ENCODE measurements at places on chromosomes 16 and 17.

DNA sequence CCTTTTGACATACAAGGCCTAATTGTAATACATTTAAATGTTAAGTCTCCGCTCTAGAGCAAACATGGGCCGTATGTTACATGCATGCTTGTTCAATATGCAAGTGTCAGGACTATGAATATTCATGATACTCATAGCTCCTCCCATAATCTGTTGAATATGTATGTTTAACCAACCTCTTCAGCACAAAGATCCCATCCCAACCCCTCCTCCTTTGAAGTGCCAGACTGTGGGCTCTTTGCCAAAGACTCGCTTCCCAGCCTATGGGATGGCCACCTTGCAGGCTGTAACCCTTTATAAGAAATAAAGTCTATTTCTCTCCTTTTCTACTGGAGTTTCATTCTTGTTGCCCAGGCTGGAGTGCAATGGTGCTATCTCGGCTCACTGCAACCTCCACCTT lies 156.2 kb downstream of the ABCC12 start:
- no peak for DNase-seq

- DNase-seq = no peak
These were observed 275.0 kb upstream of the DYNLRB2 start for GRCh38 chr16:80265624-80266306.

GRCh38 chr17:81002409-81003361 lies 11.0 kb downstream of the CHMP6 start:
- no peak for DNase-seq

DNA sequence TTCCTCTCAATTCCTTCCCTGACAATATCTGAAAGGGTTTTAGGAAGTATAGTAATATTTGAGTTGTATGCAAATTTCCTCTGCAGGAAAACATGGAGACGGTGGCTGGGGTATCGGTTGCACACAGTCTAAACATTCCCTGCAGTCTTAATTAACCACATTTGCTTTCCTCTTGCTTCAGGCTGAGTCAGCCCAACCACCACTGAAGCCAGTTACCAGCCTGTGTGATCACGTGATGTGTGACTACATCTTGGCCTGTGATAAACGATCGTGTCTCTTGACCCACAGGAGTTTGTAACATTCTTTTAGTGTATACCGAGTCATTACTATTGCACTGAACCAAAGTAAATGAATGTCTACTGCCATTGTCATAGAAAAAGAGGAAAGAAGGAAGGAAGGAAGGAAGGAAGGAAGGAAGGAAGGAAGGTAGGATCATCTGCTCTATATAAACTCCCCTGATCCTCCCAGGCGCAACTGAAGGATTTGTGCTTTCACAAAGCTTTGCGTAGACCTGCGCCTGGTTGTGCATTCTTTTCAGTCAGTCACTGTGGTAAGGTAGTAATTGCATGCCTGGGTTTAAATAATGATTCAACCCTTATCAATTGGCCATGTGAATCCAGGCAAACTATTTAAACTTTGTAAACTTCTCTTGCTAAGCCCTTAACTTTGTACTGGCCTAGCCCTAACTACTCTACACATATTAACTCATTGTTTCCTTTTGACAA lies 280.6 kb upstream of the SALL1 start:
- DNase-seq = no peak

- DNase-seq = no peak
These were observed 177.5 kb downstream of the RBFOX3 start for GRCh38 chr17:79433379-79433778.

DNA sequence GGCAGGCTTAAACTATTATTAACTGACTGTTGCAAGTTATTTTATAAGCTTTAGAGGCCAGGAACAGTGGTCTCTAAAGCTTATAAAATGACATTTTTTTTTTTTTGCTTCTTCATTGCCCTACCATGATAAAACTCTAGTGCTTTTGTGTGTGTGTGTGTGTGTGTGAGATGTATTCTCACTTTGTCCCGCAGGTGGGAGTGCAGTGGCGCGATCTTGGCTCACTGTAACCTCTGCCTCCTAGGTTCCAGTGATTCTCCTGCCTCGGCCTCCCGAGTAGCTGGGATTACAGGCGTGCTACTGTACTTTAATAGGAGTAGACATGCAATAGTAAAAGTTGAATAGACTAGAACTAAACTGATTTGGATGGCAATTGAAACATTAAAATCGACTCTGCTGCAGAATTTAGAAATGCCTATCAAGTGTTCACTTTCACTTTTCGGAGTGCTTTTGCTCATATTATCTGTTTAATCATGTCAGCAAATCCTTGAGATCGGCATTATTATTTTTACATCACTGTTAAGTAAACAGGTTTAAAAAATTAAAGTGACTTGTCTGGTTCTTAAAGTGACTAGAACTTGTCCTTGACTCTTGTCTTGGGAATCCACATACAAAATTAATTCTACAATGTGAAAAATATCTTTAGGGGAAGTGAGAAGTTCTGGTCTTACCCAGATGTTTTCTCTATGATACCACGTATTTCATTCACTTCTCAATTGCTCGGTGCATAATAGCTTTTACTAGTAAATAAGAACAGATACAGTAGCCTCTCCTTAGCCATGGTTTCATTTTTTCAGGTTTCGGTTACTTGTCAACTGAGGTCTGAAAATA lies 8.4 kb upstream of the PCTP start:
- DNase-seq = no peak

DNA sequence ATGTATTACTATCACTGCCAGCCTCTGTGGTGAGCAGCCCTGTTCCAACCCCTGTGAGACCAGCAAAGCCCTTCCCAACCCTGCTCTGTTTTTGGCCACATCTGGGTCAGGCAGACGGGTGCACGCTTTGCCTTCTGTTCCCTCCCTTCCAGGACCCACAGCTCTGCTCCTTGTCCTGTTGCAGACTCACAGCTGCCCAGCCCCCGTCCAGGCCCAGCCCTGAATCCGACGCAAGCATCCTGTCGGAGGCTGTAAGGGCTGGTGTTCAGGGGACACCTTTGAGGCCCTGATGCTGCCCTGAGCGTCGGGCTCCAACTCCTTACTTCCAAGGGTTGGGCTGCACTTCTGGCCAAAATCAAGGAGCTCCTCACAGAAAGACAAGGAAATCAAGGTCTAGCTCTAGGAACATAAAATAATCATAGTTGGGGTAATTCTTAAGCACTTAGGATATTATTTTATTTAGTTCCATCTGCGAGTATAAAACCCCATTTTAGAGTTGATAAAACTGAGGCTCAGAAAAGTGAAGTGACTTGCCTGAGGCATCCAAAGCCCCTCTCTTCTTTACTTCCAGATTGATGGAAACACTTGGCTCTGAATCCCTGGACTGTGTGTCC lies 14.3 kb upstream of the SRCIN1 start:
- DNase-seq = no peak

DNA sequence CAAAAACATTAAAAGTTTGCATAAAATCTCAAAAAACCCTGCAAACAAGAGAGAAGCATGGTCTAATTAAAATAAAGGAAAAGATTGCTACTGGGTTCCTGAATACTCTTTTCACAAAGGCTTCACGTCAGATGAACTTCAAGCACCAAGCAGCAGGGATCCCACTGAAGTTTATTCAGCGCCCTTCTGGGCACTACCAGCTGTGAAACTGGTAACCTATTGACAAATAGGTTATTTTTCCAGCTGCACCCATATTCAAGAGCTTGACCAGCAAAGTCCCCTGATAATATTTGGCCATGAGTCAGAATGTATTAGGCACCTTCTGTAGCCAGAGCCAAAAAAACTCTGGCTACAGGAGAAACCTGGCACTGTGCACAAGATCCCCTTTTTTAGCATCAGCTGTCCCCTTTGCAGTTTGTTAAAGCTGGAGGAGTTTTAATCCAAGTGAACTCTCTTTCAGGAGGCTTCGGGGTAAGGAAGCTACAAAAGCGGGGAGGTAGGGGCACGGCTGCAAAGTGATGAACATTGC lies 60.3 kb downstream of the GRIN2A start:
- DNase-seq = no peak

DNA sequence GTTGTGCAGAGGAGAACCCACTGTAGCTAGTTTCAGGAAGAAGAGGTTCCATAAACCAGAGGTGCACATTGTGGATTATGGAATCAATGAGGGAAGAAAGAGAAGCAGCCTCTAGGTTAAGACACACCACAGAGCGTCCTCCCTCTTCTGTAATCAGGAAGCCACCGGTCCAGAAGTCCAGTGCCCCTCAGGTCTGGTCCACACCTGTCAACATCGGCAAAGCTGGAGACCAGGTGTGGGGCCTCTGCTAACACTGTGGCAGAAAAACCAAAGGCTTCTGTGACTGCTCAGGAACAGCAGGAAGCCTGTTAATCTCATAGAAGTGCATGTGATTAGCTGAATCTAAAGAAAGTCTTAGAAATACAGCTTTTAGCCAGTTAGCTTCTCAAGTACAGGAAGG lies 23.3 kb downstream of the LIMD2 start:
- no peak for DNase-seq

DNA sequence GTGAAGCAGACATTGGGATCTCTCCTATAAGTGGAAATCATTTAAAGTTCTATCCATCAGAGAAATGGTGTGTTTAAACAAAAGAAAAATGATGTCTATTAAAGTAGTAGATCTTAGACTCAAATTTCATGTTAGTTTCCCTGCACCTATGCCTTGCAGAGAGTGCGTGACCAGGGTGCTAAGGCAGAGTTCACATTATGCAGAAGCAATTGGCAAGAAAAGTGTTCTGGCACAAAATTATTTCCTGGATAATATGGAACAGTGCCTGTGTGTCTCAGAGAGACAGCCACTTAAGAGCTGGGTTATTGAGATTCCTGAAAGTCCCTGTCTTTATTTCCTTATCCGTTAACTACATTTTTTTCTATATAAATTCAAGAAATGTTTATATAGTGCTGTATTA lies 457.0 kb downstream of the CDH8 start:
- no peak for DNase-seq

DNA sequence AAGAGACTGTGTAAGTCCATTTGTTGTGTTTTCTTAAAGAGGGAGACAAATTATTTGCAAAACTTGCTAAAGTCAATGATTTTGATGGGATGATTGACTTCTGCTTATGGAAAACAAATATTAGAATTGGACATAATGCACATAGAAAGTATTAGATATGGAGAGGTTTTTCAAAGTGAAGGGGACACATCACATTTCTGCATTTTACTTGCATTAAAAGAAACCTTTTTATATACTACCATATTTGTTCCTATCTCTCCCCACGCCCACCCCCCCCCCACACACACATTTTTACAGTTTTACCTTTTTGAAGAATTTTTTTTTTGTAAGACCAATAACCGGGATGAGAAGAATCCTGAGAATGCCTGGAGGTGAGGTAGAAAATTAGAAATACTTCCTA lies 8.6 kb upstream of the OR4D2 start:
- no peak for DNase-seq

- DNase-seq = no peak
These were observed 12.8 kb downstream of the PHF12 start for GRCh38 chr17:28938552-28938951.

DNA sequence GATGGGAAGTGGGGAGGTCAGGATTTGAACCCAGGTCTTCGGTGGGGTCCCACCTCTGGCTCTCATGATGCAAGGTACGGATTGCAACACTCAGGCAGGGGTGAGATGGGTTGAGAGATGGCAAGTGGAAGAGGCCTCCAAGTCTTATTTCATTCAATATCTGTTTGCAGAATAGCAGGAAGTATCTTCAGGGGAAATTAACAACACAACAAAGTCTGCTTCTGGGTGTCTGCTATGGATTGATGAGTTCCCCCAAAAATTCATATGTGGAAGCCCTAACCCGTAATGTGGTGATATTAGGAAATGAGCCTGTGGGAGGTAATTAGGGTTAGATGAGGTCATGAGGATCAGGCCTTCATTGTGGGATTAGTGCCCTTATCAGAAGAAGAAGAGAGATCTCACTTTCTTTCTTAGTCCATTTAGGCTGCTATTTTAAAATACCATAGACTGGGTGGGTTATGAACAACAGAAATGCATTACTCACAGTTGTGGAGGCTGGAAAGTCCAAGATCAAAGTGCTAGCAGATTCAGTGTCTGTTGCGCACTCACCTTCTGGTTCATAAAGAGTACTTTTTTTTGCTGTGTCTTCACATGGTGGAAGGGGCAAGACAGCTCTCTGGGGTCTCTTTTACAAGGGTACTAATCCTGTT lies 4.4 kb upstream of the CD300H start:
- DNase-seq = no peak

DNA sequence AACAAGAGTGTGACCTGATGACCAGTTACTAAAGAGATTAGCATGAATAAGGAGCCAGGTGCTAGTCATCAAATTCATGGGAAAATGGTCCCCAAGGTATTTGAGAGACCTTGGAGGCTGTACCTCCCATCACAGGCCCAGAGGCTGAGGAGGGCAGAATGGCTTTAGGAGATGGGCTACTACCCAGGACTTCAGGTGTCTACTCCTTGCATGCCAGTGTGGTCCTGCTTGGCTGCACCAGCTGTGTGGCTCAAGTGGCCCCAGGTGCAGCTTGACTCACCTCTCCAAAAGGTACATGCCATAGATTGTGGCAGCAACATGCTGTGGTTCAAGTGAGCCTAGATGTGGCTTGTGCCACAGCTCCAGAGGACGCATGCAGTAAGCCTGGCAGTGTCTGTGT lies 56.5 kb downstream of the TANC2 start:
- no peak for DNase-seq

- DNase-seq = no peak
These were observed 23.6 kb downstream of the TMEM204 start for GRCh38 chr16:1557074-1557473.

DNA sequence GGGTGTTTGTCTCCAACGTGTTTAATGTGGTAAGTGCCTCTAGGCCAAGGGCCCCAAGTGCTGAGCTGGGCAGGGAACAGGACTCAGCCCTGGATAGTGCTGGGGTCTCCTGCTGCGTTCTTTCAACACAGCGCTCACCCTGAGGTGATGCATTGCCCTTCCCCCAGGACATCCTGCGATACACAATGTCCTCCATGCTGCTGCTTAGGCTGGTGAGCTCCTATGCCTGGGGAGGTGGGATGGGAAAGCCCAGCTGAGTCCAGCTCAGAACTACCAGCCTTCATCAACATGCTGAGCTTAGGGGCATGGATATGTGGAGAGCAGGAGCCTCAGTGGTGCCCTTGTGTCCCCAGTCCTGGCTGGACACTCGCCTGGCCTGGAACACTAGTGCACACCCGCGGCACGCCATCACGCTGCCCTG lies 563 bp downstream of the ZACN start:
- no peak for DNase-seq

GRCh38 chr17:50952013-50952412 lies 85.9 kb upstream of the TOB1 start:
- peak; percentile 16 for DNase-seq

GRCh38 chr16:66920924-66921680 lies 2.4 kb upstream of the CDH16 start:
- no peak for DNase-seq

DNA sequence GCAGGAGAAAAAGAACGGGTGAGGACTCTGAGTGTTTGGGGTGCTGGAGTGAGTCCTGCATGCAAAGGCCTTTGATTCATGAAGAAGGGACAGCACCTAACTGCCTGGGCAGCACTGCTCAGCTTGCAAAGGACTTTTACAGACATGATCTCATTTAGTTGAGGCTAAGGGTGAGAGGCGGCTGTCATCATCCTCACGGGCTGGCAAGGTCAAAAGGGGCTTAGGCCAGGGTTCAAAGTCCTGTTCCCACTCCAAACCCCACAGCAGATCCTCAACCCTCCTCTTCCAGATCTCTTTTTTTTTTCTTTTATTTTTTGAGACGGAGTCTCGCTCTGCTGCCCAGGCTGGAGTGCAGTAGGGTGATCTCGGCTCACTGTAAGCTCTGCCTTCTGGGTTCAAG lies 4.8 kb downstream of the RHBDF2 start:
- no peak for DNase-seq

All from activated T-cell treated with anti-CD3 and anti-CD28 coated beads, Interleukin-2, amount 50 U/mL, for 48 hours (primary cell).